ENCODE measurements at places on chromosomes 11 and 22.
A peak's percentile ranks its signal among the peaks of the same experiment; 100 is the strongest.

GRCh38 chr11:122734848-122735496, 79.5 kb downstream of the UBASH3B start:
- DNase-seq, result no peak

GRCh38 chr22:19932367-19933206, 9.0 kb upstream of the COMT start:
- DNase-seq, result no peak

DNA sequence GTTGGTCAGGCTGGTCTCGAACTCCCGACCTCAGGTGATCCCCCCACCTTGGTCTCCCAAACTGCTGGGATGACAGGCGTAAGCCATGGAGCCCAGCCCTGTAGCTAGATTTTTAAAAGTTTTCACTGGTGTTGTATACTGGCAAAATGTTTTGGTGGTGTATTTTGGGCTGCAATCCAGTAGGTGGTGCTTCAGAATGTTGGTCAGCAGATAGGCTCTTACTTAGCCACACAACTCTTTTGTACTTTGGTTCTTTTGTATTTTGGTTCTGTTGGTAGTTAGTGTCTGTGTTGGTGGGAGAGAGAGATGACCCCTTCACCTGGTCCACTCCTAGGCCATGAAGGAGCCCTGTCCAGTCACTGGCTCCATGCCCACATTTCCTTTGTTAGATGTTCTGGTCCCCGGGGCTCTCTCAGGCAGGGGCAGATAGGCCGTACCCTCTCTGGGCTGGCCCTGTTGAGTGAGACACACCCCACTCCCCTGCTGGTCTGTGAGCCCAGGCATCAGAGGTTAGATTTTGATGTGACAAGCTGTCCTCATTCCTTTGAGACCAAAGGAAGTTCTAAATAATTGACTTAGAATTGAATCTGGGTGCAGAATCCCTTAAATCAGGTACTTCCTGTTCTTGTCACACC, 123.8 kb downstream of the DDX10 start:
- DNase-seq, result no peak

DNA sequence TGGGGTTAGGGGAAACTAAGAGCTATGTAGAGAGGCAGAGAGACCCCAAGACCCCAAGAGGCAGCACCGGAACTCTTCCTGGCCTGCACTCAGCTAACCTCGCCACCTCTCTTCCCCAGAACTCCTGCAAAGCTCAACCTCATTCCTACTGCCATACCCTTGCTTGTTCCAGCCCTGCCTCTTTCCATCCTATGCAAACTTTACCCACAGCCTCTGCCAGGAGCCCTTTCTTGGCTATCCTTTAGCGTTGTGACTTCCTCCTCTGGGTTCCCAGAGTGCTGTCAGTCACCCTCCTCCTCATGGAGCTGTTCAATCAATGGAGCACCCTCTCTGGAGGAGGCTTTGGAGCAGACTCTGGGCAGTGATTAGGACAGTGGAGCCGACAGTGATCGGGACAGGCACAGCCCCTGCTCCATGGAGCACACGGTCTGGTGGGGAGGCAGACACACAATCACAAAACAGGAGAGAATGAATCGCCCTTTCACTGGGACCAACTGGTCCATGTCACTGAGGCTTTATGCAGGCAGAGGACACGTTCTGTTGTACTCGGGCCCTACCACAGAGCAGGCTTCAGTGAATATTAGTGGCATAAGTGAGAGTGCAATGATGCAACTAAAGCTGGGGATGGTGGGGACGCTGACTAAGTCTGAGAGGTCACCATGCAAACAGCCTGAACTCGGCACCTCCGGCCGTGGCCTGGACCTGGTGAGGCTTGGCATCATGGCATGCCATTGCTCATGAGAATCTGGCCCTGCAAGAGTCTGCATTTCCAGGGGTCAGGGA, 24.6 kb upstream of the P2RY2 start:
- DNase-seq, result no peak

DNA sequence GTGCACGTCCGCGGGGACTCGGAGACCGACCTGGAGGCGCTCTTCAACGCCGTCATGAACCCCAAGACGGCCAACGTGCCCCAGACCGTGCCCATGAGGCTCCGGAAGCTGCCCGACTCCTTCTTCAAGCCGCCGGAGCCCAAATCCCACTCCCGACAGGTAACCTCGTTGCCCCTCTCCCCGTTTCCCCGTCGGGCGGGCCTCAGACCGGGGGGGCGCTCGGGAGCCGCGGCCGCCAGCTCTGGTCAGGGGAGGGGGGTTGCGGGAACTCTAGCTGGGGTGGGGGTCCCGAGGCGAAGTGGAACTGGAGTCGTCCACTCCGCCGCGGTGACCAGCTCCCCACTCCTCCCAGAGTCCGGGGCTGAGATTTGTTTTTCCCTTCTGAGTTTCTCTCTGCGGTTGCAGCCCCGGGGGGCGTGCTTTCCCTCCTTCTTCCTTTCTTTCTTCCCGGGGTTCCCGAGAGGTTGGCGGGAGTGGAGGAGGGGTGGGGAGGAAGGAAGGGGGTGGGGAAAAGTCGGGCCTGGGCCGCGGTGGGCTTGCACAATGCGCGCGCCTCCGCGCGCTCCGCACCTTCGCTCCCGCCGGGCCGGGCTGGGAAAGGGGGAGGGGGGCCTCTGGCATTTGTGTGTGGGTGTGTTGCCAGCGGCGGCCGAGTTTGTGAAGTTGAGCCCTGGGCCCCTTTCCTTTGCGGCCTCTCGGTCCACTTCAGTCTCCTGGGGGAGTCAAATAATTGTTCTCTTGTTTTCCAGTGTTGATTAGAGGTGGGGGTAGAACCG, 952 bp downstream of the YAP1 start:
- DNase-seq, result no peak

- DNase-seq, result no peak
These were observed 113.6 kb upstream of the MTMR2 start for GRCh38 chr11:96037405-96037949.

DNA sequence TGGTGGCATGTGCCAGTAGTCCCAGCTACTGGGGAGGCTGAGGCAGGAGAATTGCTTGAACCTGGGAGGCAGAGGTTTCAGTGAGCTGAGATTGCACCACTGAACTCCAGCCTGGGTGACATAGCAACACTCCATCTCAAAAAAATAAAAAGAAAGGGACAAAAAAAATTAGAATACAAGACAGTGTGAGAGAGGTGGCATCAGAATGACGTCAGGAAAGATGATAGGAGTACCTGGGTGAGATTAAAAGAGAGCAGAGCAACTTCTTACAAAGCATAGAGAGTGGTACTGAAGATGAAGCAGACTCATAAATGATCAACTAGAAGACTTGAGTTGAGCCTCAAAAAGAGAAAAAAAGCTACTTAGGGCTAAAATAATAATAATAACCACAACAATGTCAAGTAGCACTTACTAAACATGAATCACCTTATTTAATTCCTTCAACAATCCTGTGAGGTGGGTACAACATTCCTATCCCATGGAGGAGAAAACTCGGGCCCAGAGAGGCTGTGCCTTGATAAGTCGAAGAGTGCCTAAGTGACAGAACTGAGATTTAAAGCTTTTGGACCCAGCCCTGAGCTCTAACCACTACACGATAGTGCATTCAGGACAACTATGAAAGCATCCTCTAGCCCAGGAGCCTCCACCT, 5.2 kb upstream of the SLN start:
- no peak for DNase-seq

GRCh38 chr22:48187356-48187755, 1424.9 kb downstream of the TBC1D22A start:
- DNase-seq, result no peak

- no peak for DNase-seq
These were observed 511.8 kb downstream of the METTL15 start for GRCh38 chr11:28619846-28620540.

- no peak for DNase-seq
These were observed 9.0 kb upstream of the KCNJ11 start for GRCh38 chr11:17397311-17398002.

DNA sequence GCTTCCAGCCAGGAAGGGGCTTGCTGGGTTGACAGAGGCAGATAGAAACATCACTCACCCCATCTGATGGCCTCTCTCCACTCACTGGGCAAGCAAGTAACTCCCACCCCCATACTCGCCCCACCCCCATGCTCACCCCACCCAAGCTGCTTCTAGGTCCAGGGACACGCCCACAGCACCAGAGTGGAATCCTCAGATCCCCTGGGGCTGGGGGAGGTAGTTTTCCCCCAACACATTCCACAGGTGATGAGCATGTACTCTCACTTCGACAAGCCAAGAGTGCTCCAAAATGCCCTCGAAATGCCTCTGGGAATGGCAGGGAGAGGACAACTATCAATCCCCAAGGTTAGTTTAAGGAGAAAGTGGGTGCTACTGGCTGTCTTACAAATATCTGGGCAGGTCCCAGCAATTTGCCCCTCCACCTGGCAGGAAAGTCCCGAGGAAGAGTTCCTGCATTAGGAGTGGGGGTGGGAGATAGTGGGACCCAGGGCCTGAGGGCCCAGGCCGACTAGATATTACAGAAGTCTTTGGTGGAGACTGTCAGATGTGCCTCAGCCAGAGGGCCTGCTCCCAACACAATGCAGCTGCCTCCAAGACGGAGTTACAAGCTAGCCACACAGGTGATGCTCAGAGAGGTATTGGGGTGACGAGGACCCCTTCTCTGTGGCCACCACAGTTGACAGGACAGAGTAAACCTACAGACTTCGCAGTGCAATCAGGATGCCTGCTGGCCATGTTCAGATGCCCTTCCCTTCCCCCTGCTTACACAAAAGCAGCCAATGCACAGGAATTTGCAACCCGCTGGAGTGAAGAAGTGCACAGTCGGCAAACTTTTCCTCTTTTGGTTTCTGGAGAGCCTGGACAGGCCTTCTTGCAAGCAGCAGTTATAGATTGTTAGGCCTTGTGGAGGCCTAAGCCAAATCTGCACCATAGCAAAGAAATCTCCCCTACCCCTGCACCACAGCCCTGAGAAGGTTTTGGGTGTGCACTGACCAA, 2.9 kb upstream of the LMO1 start:
- peak; percentile 42 for DNase-seq

DNA sequence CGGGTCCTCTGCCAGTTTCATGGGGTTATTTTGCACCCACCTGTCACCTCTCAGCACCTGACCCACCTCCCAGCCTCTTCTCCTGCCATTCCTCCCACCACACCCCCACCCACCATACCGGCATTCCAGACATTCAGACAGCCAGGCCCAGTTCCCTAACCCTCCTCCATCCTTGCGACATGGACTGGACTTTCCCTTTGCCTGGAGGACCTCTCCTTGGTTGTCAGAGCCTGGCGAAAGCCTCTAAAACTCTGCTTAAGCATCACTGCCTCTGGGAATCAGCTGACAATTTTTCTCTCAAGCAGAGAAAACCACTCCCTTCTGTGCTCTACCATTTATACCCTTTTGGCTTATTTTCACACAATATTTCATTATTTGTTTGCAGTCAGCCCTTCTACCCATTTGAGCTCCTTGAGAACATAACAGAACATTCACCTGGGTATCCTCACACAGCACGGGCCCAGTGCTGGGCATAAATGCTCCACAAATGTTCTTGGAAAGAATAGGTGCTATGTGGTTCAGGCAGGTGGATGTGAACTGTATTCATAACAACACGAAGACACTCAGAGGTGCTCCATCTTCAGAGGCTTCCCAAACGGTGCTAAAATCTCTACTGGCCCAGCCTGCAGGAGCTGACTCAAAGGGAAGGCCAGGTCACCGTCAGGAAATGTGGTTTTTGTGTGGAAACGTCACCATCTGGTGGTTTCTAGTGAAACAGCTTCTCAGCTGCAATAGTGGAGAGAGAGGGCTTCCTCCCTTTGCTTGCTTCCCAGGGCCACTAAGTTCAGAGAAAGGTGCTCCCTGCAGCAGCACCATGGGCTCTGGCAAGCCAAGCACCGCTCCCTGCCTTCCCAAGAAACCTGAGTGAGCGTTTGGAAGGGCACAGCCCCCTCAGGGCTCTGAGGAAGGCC, 10.4 kb downstream of the SPATA19 start:
- DNase-seq, result no peak

DNA sequence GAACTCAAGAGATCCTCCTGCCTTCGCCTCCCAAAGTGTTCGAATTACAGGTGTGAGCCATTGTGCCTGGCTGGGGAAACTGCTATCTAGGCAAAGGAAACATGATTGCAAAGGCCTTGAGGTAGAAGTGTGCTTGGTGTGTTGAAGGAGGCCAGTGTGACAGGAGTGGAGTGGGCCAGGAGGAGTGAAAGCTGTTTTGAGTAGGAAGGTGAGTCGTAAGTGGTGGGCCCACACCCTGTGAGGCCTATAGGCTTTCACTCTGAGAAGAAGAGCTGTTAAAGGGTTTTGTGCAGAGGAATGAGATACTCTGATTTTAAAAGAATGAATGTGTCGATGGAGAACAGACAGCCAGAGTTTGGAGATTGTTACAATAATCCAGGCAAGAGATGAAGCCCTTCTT, 43.4 kb downstream of the WEE1 start:
- DNase-seq, result no peak

GRCh38 chr11:109680127-109680526, 258.1 kb downstream of the C11orf87 start:
- DNase-seq, result no peak

DNA sequence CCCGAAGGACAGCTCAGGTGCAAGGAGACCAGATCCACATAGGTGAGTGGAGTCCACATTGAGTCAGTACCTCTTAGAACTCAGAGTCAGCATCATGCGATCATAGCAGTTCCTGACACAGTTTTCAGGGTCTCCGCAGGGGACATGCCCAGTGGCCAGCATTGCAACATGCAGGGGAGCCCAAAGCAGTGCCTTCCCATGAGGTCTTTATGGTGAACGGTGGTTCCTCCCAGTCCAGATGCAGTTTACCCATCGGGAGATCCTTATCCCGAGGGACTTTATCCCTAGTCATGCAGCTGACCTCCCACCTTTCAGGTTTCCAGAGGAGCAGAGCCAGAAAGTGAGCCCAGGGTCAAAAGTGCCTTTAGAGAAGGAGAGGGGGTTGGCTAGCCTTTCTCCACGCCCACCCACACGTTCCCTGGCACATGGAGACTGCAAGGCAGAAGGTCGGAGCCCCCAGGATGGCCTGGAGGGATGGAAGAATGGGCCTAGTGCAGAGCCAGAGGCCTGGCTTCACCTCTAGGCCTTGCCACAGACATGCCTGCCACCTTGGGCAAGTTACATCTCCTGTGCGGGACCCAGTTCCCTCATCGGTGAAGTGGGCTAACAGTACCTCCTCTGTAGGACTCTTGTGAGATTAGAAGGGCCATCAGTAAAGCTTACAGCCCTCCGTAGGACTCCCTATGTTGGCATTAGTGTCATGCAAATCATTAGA, 6.4 kb downstream of the KCTD17 start:
- DNase-seq, result no peak

GRCh38 chr11:65790104-65790901, 3.4 kb downstream of the OVOL1 start:
- DNase-seq, result no peak
